Stimulated activated CD4-positive, alpha-beta T cell treated with anti-CD3 and anti-CD28 coated beads, TNF-alpha, amount 100 ng/mL, for 1 hour (primary cell): ENCODE measurements at places on chromosomes 4 and X.

GRCh38 chr4:183635321-183635720 is 23.7 kb downstream of the RWDD4 start:
- no peak for DNase-seq

GRCh38 chrX:49041744-49042580 is 1.2 kb downstream of the TFE3 start:
- no peak for DNase-seq

GRCh38 chrX:29826742-29827141 is 388.6 kb upstream of the MAGEB2 start:
- DNase-seq, result no peak

GRCh38 chrX:41409006-41409405 is 38.1 kb upstream of the NYX start:
- no peak for DNase-seq

DNA sequence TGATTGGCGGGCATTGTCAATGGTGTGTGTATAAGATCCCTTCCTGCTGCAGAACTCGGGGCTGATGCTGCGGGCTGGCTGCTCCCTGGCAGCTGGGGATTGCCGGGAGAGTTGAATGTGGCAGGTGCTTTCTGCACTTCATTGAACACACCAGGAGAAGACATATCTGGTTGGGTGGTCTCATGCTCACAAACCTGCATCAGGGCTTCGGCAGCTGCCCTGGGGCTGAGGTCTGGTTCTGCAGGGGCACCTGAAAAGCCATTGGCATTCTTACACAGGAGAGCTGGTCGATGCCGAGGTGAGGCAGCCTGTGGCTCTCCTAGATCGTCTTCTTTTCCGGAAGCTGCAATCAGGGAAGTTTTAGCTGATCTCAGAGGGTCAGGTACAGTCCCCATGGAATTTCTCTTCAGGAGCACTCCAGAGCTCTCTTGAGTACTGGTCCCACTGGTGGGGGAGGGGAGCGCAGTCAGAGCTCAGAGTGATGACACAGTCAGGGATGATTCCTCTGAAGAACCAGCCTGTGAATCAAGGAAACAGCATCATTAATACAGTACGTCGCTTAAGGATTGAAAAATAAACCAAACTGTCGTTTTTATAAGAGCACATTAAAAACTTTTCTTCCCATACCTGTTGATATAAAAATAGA is 57.8 kb downstream of the GPRIN3 start:
- no peak for DNase-seq

DNA sequence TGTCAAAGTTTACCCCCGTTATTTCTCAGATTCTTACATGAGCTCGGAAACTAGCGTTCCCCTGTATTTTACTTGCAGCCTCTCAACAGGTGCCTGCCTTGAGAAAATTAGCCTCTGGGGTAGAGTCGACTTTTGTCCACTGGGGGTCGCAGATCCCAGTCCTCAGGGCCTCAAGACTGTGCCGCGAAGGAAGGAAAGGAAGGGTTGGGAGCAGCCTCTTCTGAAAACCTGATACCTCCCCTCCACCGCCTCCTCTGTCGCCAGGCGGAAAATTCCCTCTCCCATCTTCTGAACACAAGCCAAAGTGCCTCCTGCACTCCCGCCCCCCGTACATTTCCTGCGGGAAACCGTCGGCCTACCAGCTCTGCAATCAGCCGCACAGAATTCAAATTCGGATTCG is 44.4 kb upstream of the TMSB15B start:
- DNase-seq, result no peak

DNA sequence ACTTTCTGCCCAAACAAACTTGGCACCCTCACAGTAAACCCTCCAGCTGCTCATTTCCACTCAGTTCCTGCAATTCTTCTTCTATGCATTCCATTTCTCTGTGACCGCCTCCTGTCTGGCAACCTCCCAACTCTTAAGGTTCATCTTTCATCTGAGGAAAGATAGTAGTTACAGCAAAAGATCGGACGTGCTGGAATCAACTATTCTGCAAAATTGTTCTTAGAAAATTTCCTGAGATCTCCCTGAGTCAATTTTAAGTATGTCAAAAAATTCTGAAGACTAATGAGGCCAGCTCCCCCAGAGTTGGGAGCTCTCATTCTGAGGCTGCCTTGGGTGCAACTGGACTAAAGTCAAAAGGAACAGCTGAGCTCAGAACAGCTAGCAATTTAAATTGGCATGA is 1026.0 kb downstream of the ADGRL3 start:
- DNase-seq, result no peak

- no peak for DNase-seq
Measured at GRCh38 chrX:148771440-148771839, 271.0 kb downstream of the AFF2 start.

- no peak for DNase-seq
Measured at GRCh38 chr4:14049946-14050345, 422.4 kb upstream of the BOD1L1 start.

DNA sequence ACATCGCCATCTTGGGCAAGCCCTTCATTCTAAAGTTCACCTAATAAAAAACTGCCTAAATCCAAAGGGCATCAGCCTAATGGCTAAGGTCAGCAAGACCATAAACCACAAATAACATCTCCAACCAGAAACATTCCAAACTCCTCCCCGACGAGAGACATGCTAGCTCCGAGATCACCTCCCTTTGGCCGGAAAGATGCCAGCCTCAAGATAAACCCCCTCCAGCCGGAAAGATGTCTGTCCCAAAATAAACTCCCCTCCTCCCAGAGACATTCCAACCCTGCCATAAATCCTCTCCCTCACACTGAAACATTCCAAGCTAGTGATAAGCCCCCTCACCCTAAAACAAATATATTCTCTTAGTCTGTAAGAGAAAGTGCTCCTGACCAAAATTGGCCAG is 13.3 kb upstream of the DYNLT3 start:
- no peak for DNase-seq

- DNase-seq, result no peak
Measured at GRCh38 chr4:140005699-140006098, 148.3 kb downstream of the MAML3 start.

- DNase-seq, result no peak
Measured at GRCh38 chr4:125492957-125493356, 178.2 kb downstream of the FAT4 start.

DNA sequence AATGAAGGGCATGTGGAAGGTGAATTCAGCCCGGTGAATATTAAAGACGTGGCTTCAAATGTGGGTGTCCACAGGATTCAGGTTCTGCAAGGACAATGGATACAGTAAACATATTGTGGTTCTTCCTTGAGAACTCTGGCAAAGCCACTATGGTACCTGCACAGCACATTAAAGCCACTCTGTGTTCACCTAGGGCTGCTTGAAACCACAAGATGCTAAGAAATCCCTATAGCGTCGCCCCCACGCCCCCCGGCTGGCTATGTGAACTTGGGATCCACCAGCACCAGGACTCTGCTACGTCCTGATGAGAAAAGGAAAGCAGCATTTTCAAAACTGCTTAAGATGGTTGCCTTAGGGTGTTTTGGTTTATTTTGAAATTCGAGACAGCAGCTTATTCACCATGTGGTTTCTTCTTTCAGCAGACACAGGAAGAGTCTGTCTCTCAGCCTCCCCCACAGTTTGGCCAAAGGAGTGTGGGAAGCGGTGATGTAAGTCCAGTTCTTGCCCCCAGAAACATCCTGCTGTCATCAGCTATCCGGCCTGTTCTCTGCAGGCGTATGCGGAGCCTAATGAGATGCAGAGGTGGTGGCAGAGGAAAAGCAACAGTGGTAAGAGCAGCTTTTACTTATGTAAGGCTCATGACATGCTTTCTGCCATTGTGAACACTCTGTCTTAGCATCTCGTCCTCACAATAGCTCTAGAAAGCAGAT is 111.5 kb downstream of the AFAP1 start:
- DNase-seq, result peak; percentile 35

- DNase-seq, result no peak
Measured at GRCh38 chr4:38230121-38230801, 270.1 kb downstream of the PTTG2 start.

- DNase-seq, result no peak
Measured at GRCh38 chr4:69096810-69097209, 536 bp downstream of the UGT2B7 start.

- no peak for DNase-seq
Measured at GRCh38 chrX:118261151-118261550, 84.8 kb upstream of the WDR44 start.

- DNase-seq, result no peak
Measured at GRCh38 chr4:2105559-2105958, 46.4 kb downstream of the NAT8L start.

GRCh38 chrX:107834275-107835201 is 8.9 kb downstream of the MID2 start:
- DNase-seq, result no peak

DNA sequence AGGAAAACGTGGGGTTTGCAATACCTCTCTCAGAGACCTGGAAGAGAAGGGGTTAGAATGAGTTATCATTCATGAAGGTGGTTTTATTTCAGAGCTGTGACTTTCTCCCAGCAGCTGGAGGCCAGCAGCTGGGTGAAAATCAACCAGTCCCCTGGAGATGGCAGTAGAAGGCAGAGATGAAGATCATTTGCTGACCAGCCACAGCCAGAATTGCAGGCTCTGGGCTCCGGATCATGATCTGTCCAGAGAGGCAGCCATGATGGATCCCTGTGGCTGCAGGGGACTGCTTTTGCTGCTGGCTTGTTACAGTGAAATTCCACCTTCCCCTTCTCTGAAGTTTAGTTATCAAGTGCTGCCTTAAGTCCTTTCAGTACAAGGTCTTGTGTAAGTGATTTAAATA is 46.9 kb upstream of the TAB3 start:
- no peak for DNase-seq

GRCh38 chrX:134371133-134371532 is 88.8 kb upstream of the HPRT1 start:
- DNase-seq, result no peak

DNA sequence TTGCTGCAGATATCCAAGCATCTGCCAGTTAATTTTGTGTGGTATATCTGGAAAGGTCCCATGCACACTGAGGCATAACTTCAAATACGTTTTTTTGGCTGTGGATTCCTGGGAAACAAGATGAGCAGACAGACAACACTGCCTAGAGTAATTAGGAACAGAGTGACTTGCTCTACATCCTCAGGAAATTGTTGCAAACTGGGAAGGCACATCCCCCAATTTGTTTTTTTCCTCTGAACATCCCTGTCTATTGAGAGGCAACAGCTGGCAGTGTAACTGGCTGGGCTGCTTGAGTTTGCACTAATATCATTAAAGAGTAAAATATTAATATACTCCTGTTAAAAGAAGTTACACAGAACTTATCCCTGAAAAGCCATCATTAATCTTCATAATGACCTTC is 207.7 kb upstream of the SLIT2 start:
- DNase-seq, result no peak

- no peak for DNase-seq
Measured at GRCh38 chr4:8346838-8347605, 77.5 kb downstream of the HTRA3 start.

GRCh38 chrX:40809210-40809609 is 73.9 kb upstream of the MED14 start:
- no peak for DNase-seq

- DNase-seq, result peak; percentile 33
Measured at GRCh38 chrX:53312946-53313727, 31.8 kb upstream of the IQSEC2 start.

- DNase-seq, result no peak
Measured at GRCh38 chrX:150161193-150161592, 201.9 kb upstream of the MAMLD1 start.

- DNase-seq, result no peak
Measured at GRCh38 chr4:6405397-6405706, 67.1 kb downstream of the PPP2R2C start.

DNA sequence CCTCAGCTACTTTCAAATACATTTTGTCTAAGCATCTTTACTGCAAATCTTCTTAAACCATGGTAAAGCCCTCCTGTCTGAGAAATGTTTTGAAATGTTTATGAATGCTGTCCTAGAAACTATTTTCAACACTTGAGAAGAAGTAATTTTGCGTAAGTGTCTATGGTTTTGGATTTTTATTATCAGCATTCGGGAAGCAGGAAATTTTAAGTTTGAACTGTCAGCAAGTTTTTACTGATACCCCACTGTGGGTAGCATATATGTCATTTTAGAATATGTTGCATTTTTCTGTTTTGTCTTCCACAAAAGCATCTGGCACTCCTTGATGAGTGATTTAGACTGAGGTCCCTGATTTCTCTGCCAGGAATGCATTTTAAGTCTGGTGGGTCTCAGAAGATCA is 302.4 kb upstream of the GIMD1 start:
- DNase-seq, result no peak

- DNase-seq, result no peak
Measured at GRCh38 chrX:82534086-82534597, 973.9 kb upstream of the POU3F4 start.

DNA sequence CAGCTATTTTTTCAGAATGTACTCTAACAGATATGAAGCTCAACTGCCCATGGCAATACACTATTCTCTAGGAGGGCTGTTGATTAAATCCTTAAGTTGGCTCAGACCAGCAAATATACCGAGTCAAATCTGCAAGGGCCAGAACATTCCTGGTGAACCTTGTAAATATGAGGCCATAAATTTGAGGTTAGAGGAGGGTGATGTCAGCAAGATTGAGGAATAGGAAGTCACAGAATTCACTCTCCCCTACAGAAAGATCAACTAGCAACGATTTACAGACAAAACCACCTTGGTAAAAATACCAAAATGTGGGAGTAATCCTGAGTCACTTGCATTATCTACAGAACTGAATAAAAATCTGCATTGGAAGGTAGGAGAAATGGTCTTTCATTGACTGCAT is 399.3 kb downstream of the GPM6A start:
- DNase-seq, result no peak

- DNase-seq, result no peak
Measured at GRCh38 chrX:72715546-72715945, 1.4 kb upstream of the PHKA1 start.

- no peak for DNase-seq
Measured at GRCh38 chr4:158870282-158870625, 101.4 kb downstream of the FNIP2 start.

- DNase-seq, result no peak
Measured at GRCh38 chrX:9510366-9510765, 45.5 kb downstream of the TBL1X start.

DNA sequence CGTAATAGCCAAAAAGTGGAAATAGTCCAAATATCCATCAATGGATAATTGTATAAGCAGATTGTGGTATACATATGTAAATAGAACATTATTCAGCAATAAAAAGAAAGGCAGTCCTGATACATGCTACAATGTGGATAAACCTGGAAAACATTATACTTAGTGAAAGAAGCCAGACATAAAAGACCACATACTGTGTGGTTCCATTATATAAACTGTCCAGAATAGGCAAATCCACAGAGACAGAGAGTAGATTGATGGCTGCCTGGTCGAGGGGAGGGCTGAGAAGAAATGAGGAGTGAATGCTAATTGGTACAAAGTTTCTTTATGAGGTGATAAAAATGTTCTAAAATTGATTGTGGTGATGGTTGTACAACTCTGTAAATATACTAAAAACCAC is 397.4 kb upstream of the RPS6KA3 start:
- no peak for DNase-seq

GRCh38 chr4:54541426-54542118 is 116.2 kb upstream of the KIT start:
- DNase-seq, result no peak

DNA sequence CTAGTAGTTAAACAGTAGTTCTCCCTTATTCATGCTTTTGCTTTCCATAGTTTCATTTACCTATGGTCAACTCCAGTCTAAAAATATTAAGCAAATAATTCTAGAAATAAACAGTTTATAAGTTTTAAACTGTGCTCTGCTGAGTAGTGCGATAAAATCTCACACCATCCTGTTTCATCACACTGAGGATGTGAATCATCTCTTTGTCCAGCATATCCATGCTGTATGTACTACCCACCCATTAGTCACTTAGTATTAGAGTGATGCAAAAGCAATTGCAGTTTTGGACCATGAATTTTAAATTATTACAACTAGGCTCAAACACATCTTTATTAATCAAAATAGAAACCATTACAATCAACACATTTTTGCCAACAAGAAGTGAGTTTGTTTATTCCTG is 187.4 kb downstream of the TEX13C start:
- no peak for DNase-seq
